Stimulated activated CD8-positive, alpha-beta memory T cell treated with anti-CD3 and anti-CD28 coated beads, Interleukin-4, amount 100 ng/mL, for 4 hours (primary cell): ENCODE measurements at places on chromosomes 7 and 10.

DNA sequence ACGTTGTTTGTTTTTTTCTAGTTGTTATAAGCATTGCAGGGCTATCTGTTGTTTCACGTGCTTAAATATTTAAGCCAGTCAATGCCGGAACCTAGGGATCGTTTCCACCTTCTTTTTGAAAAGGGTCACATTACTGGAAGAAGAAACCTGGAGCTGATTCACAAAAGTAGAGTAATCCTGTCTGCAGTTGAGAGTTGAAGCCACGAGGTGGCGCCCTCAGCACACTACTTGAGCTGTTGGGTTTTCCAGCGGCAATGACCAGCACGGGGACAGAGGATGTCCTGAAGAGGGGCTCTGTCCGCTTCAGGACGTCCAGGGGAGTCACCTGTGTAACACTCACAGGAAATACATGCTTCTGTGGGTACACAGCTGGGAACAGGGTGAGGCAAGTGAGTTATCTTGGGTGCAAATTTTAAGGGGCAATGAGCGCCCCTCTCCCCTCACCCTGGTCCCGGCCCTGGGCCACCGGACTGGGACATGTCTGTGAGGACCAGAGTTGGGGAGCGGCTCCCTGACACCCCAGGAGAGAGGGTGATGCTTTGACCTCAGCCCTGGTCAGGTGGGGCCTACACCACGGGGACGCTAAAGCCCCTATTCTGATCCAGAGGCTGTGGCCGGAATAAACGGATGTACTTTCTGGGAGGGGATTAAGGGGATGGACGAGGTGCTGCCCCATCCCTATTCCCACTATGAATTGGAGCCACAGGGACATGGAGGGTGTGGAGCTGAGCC lies 26.3 kb upstream of the WDFY4 start:
- DNase-seq: no peak

DNA sequence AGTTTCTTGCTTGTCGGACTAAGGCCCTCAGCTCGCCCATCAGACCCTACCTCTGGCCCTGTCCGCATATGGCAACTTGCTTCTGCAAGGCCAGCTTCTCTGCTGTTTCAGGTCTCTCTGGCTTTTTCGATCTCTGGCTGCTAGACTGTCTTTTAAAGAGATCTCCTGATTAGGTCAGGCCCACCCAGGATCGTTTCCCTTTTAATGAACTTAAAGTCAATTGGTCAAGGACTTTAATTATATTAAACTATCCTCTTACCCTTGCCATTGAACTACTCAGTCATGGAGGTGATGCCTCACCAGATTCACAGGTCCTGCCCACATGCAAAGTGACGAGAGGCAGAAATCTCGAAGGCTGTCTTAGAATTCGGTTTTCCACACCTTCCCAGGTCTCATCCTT lies 670.9 kb downstream of the GATA3 start:
- no peak for DNase-seq

- no peak for DNase-seq
Observed at GRCh38 chr7:151247611-151248345, 716 bp downstream of the SMARCD3 start.

- DNase-seq: no peak
Observed at GRCh38 chr10:4984223-4984622, 19.4 kb downstream of the AKR1C2 start.

DNA sequence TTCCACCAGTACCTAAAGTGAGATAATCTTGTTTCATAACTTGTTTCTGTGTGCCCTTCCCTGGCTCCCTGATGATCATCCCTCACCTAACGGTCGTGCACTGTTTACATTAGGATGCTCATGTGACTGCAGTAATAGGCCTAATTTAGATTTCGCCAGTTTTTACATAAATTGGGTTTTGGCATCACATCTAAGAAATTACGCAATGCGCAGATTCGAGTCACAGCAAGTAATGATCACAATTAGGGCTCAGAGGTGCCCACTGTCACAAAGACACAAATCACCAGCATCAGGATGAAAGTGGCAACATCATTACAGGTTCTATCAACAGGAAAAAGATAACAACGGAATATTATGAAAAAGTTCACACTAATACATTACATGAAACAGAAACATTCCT lies 94.7 kb downstream of the LARP4B start:
- no peak for DNase-seq

DNA sequence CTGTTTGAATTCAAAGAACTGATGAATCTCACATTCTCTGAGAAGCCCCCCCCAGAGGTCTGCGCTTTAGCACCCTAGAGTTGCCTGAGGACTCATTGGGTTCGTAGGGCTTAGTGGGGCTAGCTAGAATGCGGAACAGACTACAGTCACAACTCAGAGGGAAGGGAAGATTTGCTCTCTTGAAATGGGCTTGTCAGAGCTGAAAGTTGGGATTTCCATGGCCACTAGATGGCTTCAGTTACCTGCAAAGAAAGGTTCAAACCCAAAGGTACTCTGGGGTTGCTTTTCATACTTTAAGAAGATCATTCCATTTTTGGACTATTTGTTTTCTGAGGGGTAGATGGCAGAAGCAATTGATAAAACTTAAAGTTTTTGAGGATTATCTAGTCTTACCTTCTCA lies 205.0 kb downstream of the BBS9 start:
- DNase-seq: no peak

- no peak for DNase-seq
Observed at GRCh38 chr7:47513741-47514241, 68.1 kb downstream of the TNS3 start.

GRCh38 chr7:72111086-72111485 lies 301.1 kb downstream of the CALN1 start:
- no peak for DNase-seq

GRCh38 chr10:122931088-122931906 lies 20.9 kb downstream of the FAM24A start:
- DNase-seq: no peak

DNA sequence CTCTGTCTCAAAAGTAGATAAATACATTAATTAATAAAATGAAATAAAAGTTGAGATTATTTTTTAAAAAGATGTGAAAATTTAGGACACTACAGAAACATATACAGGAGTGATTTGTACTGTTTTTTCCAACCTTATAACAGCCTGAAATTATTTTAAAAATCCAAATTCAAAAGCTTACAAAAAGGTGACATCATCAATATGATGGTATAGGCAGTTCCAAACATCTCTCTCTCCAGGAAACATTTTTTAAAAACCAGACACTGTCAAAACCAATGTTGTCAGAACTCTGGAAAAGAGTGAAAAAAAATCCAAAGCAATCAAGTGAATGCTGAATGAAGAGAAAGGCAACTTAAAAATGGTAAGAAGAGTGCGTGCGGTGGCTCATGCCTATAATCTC lies 76.7 kb downstream of the HHEX start:
- DNase-seq: no peak

- DNase-seq: no peak
Observed at GRCh38 chr10:97215619-97216260, 30.0 kb upstream of the SLIT1 start.

DNA sequence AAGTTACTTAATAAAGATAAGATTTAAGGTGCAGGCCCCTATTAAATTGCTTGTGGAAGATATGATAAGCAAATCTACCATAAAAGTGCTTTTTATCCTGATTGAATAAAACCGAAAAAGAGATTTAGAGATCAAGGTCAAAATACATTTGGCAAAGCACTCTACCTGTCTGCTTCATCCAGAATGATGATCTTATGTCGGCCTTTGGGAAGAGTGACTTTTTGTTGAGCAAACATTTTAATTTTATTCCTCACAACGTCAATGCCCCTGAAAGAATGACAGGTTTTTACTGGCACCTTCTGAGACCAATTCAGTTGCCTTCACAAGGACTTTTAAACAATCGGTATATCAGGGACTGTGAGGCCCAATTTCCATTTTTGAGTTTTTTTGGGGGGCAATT lies 7.7 kb downstream of the RFC2 start:
- no peak for DNase-seq

- DNase-seq: no peak
Observed at GRCh38 chr7:100148225-100148558, 526 bp upstream of the LAMTOR4 start.

DNA sequence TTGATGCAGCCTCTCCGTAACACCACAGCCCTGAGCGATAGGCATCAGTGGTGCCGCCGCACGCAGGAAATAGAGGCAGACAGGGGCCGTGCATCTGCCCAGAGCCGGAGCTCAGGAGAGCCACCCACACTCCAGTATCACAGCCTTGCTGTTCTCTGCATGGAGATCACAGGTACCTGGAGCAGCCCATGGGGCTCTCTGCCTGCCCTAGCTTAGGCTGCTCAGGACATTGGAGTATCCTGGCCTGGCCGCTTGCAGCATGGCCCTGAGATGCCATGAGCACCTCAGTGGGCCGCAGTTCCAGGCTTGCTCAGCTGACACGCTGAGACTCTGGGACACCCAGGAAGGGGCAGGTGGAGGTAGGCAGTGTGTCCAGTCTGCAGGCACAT lies 47.0 kb downstream of the ELFN1 start:
- no peak for DNase-seq

DNA sequence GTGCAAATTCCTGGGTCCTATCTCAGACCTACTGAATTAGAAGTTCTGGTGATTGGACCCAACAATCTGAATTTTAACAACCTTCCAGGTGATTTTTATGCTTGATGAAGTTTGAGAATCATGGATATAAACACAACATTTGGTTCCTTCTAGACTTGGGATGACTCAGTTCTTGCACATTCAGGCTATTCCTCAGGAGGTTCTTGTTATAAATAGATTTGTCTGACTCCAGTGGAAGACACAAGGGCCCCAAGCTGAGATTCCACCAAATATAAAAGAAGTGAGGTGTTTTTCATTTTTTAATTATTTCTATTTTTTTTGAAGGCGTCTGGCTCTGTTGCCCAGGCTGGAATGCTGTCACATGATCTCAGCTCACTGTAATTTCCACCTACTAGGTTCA lies 9.4 kb upstream of the TAS2R16 start:
- DNase-seq: no peak

GRCh38 chr7:108686494-108686893 lies 116.8 kb downstream of the DNAJB9 start:
- no peak for DNase-seq

DNA sequence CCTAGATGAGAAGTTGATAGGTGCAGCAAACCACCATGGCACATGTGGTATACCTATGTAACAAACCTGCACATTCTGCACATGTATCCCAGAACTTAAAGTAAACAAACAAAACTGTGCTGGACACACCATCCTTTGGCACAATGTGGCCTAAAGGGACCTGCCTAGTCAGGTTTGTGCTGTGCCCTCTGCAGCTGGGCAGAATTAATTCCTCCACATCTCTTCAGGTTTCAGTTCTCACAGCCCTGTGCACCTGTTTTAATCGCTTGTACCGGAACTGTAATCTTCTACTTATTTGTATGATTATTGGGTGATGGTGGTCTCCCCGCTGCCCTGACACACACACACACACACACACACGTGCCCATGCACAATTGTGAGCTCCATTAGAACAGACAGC lies 252.7 kb downstream of the ACTR3B start:
- DNase-seq: no peak

GRCh38 chr7:134891262-134891695 lies 95.0 kb upstream of the AGBL3 start:
- DNase-seq: no peak

GRCh38 chr7:133837224-133837623 lies 289.9 kb upstream of the LRGUK start:
- DNase-seq: no peak

GRCh38 chr10:5549462-5550249 lies 24.9 kb downstream of the CALML3 start:
- DNase-seq: no peak

DNA sequence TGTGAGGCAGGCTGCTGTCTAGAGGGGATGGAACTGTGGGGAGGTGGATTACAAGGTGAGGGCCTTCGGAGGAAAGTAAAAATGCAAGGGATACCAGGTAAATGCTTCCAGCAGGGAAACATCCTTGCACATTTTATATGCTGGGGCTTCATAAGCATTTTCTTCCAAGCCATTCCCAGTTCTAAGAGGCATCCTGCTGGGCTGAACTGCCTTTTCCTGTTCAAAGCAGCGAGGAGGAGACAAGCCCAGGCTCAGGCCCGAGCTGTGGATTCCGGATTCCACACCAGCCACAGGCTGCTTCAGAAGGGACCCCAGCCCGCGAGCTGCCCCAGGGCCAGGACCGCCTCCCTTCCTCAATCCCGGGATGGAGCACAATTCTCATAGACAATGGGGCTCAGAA lies 249.7 kb downstream of the TNS3 start:
- DNase-seq: no peak

GRCh38 chr10:122859527-122859926 lies 13.9 kb upstream of the CUZD1 start:
- DNase-seq: no peak

- DNase-seq: no peak
Observed at GRCh38 chr10:42645103-42645502, 6.7 kb upstream of the ZNF33B start.

GRCh38 chr7:55085511-55086412 lies 66.9 kb downstream of the EGFR start:
- no peak for DNase-seq

GRCh38 chr10:94103801-94104221 lies 110.1 kb downstream of the PLCE1 start:
- no peak for DNase-seq

- no peak for DNase-seq
Observed at GRCh38 chr10:117221156-117221711, 19.7 kb upstream of the SLC18A2 start.

DNA sequence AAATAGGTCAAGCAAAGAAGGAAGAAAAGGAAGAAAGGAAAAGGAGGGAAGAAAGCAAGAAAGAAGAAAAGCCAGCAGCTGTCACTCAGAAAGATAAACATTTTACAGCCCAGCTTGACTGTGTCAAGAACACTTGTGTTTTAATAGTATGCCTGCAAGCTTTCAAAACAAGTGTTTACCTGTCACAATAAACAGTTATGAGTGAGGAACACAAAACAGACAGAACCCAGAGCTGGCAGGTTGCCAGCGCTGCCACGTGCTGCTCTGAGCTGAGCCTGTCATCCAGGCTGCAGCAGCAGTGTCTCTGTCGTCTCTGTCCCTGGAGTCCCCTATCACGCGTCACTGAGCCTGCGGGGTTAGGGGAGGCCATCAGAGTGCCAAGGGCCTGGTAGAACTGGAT lies 827.6 kb upstream of the AUTS2 start:
- DNase-seq: no peak

- no peak for DNase-seq
Observed at GRCh38 chr7:68009716-68010115, 1013.1 kb downstream of the TYW1 start.

GRCh38 chr10:3424111-3424851 lies 251.7 kb upstream of the PITRM1 start:
- no peak for DNase-seq

GRCh38 chr10:127243490-127244272 lies 47.3 kb upstream of the INSYN2A start:
- DNase-seq: no peak

DNA sequence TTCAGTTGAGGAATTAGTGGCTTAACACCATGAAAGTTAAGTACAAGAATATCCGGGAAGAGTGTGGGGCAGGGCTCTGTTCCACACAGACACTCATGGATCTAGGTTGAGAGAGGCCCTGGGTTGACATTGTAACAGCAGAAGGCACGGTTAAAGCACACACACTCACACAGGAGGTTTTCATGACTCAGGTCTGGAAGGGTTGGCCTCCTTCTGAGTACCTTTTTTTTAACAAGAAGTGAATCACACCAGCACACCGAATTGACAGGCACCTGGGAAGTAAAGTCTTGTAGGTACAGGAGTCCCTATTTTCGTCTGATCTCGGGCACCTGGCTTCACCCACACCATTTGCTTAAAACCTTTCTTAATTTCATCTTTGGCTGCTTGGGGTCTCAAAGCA lies 509.4 kb upstream of the ADARB2 start:
- no peak for DNase-seq
